ENCODE measurements at places on chromosomes 5 and 9.

DNA sequence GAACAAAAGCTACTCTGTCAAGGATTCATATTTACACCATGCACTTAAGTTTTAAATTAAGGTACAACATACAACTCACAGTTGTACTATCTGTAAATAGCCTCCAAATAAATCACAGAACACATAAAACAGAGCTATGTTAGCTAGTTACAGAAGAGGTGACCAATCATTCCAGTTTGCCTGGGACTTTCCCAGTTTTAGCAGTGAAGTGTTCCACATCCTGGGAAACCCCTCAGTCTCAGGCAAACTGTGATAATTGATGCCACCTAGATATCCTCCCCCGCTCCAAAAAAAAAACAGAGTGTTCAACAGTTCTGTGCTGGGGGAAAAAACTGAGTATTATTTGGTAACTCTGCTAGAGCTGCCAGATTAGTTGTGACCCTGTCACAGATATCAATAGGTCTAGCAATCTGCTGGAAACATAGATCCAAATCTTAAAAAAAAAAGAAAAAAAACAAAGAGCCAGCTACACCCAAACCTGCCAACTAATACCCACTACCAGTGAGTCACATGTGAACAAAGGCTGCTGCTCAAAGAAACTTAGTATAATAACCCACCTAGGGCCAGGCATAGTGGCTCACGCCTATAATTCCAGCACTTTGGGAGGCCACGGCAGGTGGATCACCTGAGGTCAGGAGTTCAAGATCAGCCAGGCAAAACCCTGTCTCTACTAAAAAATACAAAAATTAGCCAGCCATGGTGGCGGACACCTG, 5.7 kb downstream of the TBCA start:
- DNase-seq: no peak

GRCh38 chr5:124580925-124581737, 165.3 kb downstream of the ZNF608 start:
- no peak for DNase-seq

- DNase-seq: no peak
Observed at GRCh38 chr5:1436036-1436435, 9.2 kb downstream of the SLC6A3 start.

- DNase-seq: no peak
Observed at GRCh38 chr5:1018596-1018995, 10.0 kb downstream of the NKD2 start.
